ENCODE measurements at places on chromosomes 12 and 14.

DNA sequence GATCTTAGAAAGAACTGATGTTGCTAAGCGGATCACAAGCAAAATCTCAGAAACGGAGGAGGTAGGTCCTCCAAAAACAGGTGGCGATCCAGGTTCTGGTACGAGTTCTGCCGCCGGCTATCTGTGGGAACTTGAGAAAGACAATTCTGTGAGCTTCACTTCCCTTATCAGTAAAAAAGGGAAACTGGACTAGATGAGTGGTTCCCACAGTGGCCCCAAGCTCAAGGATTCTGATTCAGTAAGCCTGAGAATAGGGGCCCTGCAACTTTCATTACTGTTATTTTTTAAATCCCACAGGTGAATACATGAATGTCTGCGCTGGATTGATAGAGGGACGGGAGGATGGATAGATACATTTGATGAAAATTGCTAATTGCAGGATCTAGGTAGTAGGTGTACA lies 160.2 kb downstream of the PPM1H start:
- DNase-seq, result no peak

DNA sequence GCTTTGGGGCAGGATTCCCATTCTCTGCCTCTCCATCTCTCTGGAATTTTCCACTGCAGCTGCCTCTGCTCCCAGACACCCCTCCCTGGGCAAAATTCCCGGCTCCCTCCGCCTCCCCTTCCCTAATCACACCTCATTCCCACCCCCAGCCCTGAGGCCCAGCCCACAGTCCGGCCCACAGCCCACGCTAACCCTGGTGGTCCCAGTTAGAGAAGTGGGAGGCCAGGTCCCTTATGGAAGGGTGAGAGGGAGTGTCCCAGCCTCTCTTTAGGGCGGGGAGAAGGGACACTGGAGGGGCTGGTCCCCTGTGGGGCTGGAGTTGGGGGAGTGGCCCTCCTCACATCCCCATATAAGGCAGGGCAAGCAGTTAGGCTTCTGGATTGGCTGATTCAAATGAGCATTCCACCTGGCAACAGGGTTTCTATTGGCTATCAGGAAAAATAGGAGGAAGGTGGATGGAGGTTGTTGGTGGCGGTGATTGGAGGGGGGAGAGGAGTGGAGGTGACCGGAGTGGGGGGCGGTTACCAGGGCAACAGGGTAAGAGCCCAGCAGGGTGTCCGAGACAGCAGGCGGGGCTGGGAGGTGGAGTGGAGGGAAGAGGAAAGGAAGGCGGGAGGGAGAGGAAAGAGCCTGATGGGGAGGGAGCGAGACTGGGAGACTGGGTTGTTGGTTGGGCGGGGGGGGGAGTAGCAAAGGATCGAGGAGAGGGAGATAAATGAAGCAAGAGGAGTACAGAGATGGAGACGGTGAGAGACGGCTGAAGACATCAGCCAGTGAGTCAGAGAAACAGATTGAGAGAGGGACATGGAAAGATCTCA lies 1.9 kb upstream of the PTMS start:
- DNase-seq, result peak; percentile 100

DNA sequence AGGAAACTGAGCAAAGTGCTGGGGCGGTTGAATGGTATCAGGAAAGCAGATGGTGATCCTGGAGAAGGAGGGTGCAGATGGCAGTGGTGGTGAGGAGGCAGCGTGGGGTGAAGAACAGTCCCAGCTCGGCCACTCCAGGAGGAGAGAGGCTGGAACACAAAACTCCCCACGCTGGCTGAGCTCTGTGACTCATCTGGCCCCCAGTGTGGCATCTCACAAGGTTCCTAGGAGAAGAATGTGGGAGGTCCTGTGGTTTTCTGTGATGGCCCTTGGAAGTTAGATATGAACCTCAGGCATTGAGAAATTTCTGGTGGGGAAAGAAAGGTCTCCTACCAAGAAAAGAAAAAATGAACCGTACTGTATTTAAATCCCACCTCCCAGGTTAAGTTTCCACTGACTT lies 8.0 kb upstream of the NRXN3 start:
- no peak for DNase-seq

- no peak for DNase-seq
These were observed 59.3 kb upstream of the DIO3 start for GRCh38 chr14:101501858-101502615.

DNA sequence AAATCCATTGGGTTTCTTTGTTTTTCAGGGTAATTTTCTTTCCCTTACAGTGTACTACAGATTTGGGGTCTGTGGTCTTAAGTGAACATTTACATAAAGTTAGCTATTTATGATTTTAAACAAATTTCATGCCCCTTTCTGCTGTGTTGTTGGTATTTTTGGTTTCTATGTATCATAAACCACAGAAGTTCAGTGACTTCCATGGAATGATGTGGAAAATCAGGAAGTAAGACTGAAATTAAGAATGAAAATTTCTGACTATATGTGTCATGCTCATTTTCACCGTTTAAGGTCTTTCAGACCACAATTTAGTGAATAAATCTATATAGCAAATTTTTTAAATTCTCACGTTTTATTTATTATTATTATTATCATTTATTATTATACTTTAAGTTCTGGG lies 31.7 kb downstream of the ETV6 start:
- no peak for DNase-seq

GRCh38 chr12:110498984-110499706 lies 2.8 kb downstream of the VPS29 start:
- no peak for DNase-seq

GRCh38 chr12:14993537-14994266 lies 20.9 kb downstream of the PDE6H start:
- no peak for DNase-seq

- no peak for DNase-seq
These were observed 16.4 kb upstream of the VWF start for GRCh38 chr12:6140651-6141447.

DNA sequence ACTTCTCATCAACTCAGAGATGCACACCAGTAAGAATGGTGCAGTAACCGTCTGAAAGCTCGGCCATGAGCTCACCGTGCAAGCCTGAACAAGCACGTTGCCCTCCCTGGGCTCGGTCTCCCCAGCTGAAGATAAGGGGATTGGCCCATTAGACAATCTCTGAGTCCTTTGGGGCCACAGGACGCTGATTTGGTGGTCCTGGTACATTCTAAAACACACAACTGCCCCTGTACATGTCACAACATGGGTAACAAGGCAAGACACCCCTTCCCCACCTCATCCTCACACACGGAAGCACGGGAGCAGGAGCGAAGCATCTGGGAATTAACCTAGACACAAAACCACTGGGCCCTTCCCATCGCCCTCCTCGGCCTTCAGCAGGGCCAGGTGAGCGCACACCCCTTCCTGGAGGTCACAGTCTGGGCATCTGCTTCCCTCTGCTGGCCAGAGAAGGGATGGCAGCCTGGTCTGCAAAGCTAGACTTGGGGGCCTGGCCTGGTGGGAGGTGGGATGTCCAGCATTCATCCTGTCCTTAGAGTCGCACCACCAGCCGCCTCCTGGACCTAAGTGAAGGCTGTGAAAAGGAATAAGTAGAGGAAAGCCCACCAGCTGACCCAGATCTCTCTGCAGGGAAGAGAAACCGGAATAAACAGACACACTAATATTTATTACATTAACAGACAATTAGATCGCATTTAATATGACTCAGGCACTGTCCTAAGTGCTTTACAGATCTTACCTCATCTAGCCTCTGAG lies 18.9 kb upstream of the SMUG1 start:
- peak; percentile 86 for DNase-seq

DNA sequence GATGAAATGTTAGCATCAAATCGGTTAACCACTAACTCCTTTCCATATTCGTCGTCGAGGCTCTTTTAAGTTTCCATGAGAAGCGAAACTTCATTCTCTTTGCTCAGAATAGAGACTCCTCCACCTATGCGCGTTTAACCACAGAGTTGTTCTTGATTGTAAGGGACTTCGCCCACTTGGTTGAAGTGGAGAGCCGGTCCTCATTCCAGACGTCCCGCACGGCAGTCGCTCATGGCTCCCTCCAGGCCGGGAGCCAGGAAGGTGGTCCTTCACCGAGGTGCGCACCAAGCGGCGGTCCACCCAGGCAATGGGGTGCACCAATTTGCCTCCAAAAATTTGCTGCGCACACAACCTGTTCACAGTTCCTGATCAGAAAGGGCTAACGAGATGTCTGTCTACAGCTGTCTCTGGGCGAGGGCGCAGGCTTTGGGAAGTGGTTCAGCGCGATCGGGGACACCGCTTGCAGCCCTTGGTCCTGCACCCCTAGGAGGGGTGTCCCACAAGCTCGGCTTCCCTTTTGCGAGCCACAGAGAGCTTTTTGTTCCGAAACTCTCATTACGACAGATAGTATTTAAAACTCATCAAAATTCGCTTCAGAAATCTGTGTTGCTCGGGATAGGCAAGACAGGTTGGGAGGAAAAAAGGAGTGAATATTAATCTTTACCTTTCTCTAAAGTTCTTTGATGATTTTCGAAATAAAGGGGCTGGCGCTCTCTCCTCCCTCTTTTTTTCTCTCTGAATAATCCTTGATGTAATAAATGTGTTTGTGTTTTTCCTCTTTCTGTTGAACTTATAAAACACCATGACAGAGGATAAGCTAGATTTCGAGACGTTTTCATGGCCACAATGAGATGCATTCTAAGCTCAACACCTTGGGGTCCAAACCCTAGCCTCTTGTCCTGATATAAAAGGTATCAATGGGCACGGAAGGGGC lies 6.4 kb upstream of the ALX1 start:
- no peak for DNase-seq

GRCh38 chr12:92107094-92107493 lies 38.6 kb downstream of the BTG1 start:
- DNase-seq, result peak; percentile 68

DNA sequence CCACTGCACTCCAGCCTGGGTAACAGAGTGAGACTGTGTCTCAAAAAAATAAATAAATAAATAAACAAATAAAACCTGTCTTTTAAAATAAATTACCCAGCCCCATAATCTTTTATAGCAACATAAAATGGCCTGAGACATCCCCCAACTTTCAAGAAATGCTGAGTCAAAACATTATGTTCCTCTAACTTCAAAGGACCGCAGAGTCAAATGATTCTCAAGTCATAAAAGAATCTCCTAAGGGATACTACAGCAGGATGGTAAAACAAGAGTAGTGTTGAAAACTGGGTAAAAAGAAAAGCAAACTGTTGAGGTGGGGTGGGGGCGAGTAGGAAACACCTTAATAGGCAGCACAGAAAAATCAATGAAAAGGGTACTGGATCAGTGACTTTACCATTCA lies 9.5 kb downstream of the BLTP3B start:
- DNase-seq, result no peak

DNA sequence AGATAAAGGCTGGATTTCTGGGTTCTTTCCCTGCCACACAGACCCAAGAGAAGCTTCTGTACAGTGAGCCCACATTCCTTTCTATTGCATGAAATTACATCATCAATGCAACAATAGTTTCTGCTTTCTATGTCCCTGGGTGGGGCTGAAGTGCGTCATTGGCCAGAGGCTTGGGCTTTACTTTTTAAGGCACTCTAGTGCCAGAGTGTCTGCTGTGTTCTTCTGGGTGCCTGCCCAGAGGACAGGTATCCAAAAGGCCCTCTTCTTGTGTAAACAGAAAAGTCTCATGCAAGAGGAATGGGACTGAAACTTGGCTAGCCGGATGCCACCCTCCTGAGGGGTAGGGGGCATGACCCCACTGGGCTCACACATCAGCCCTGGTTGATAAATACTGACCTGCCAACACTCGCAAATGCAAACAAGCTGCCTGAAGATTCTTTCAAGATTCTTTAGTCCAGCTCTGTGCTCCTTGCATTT lies 5.9 kb downstream of the KRT86 start:
- DNase-seq, result peak; percentile 66

DNA sequence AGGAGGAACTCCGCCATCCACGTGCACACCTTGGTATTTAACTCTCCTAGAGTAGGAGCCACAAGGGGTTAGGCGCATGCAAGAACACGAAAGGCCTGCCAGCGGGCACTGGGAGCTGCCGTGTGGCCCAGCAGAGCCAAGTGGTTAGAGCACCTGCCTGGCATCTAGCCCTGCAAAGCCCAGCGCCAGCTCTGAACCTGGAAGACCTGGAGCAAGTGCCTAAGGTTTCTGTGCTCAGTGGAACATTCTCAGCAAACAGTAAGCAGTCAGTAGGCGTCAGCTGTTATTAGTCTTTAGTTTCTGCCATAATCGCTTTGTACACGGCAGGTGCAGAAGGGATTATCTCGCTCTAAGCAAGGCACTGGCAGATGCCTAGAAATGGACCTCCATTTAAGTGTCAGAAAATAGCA lies 55.4 kb downstream of the SETD3 start:
- DNase-seq, result peak; percentile 61

DNA sequence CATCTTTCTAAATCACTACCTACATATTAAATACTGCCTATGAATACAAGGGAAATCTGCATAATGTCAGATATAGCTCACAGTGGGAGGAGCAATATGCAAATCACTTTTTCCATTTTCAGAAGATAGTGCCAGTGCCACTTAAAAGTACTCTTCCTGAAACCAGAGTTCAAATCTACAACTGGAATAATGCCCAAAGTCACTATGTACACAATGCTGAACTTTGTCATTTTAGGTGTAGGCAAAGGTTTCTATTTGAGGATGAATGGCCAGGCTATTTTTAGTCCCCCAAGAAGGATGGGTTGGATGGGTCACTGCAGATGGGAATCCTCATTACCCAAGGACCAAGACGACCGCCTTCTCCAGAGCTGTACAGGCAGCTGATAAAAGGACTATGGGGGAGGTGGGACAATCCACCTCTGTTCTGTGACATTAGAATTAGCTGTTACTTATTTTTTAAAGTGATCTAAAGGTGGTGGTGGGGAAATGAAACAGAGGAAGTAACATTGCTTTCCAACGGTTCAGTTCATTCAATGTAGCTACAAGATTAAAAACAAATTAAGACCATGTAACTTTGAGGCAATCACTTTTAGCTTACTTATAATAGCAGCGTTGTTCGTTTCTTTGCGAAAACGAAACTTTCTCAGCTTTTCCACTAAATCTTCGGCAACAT lies 5.6 kb downstream of the GMFB start:
- DNase-seq, result no peak

DNA sequence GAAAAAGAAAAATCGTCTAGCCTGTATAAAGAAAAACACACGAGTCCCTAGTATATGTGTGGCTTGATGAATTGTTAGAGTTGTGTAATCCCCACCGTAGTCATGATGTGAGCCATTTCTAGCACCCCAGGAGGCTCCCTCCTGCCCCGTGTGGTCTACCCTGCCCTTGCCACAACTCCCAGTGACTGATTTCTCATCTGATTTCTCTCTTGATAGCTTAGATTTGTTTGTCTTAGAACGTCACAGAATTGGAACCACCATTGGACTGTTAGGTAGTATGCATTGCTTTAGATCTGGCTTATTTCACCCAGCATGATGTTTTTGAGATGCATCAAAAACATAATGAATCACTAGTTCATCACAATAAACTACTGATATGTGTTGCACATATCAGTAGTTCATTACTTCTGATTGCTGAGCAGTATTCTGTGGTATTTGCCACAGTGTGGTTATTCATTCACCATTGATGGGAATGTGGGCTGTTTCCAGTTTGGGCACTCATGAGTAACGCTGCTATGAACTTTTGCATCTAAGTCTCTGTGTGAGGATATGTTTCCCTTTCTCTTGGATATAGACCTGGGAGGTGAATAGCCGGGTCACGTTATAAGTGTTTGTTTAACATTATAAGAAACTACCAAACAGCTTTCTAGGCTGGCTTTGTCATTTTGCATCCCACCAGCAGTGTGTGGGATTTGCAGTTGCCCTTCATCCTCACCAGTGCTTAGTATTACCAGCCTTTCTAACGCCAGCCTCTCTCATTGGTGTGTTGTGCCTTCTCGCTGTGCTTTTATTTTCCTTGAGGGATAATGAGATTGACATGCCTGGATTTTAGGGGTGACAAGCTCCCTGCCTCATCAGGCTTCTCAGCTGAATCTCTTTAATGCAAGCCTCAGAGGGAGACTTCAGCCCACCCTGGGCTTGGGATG lies 31.9 kb upstream of the NCOR2 start:
- DNase-seq, result no peak

- DNase-seq, result no peak
These were observed 29.9 kb upstream of the TMEM260 start for GRCh38 chr14:56549721-56550120.
